ENCODE measurements at places on chromosomes 2 and 18.

- DNase-seq = peak; percentile 67
Measured at GRCh38 chr18:62767321-62767720, 52.0 kb downstream of the PHLPP1 start.

DNA sequence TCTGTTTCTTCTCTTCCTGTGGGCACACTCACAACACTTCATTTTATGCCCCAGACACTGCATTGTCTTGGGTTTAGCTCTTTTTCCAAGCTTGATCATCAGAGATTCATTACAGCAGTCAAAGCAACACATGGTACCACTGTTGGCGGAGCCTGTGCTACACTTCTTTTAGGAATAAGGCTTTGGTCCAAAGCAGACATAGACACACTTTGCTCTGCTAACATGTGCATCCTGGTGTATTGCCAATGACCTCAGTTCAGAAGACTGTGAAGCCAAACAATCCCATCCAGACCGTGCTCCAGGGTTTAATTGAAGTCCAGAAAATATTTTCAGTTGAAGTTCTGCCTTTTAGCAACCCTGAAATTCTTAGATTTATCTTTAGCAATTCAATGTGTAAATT lies 354.6 kb upstream of the RAB12 start:
- DNase-seq = no peak

GRCh38 chr18:58128381-58129374 lies 84.7 kb downstream of the NEDD4L start:
- DNase-seq = no peak

DNA sequence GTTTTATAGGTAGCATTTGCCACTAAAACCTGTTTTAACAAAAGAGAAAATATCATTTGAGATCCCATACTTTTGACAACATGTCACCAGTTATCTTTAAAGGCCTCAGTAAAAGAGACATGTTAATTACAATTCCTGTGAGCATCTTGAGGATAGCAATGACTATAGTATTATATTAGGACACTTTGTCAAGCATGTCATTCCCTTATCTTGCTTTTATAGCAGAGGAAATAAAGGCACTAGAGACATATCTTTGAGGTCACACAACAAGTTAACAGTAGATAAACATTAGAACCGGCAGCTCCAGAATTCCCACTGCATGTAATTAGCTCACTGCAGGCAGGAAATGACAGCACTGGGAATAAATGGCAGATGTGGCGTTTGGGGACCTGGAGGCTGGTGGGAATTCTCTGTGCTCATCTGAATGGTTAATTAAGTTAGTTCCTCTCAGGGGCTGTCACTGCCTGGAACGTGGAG lies 25.9 kb downstream of the LYPD6B start:
- DNase-seq = no peak

GRCh38 chr2:114543236-114543766 lies 100.9 kb downstream of the DPP10 start:
- DNase-seq = peak; percentile 1

- no peak for DNase-seq
Measured at GRCh38 chr2:34215174-34215573, 616.1 kb upstream of the FAM98A start.

DNA sequence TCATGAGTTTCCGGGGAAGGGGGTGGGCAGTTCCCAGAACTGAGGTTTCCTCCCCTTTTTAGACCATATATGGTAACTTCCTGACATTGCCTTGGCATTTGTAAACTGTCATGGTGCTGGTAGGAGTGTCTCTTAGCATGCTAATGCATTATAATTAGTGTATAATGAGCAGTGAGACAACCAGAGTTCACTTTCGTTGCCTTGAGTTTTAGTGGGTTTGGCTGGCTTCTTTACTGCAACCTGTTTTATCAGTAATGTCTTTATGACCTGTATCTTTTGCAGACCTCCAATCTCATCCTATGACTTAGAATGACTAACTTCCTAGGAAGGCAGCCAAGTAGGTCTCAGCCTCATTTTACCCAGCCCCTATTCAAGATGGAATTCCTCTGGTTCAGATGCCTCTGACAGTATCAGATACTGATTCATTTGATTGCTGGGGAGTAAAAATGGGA lies 447.3 kb downstream of the XIRP2 start:
- peak; percentile 48 for DNase-seq

DNA sequence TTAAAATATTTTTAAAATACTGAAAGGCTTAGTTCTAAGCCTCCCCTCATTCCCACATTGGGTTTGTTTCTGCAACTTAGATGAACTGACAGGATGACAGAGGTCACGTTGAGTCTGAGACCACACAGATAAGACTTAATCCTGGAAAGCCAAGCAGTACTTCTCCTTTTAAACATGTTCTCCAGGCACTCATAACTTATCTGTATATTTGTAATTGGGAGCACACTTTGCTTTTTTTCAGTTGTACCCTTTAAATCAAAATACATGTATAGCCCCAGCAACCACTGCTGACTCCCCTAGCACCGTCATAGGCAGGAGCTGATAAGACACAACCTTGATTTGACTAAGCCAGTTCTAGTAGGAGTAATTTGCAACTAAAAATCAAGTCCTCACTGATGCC lies 394.8 kb downstream of the PID1 start:
- no peak for DNase-seq

DNA sequence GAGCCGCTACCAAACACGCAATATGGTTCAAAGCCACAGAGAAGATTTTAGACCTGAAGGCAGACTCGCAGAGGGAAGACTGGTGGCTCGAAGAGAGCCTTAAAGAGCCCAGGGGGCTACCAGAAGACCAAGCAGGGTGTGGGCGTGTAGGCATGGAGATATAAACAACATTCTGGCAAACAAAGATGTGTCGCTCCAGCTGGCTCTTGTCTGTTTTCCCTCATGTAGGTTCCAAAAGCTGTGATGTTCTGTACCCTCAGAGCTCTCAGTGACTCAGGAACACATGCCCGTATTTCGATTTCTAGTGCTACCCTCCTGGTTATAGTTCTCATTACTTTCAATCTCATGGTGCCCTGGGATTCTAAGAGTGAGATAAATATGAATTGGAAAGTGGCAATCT lies 44.5 kb downstream of the DOCK10 start:
- DNase-seq = peak; percentile 47

GRCh38 chr2:136057023-136057801 lies 60.7 kb downstream of the CXCR4 start:
- no peak for DNase-seq

DNA sequence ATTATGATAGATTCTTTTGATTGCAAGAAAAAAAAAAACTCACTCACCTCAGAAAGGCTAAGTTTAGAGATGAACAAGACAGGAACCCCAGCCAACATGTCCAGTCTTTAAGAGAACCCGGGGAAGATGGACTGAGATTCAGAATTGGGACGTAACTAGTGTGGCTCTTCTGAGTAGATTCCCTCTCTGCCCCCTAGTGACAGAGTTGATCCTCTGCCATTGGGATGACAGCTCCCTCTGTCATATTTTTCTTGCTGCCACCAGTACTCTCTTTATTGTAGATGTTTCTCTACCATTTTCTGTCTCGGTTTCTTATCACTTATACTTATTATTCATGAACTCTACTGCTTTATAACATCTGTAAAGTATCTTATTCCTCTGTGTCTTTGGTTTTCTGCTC lies 77.7 kb downstream of the GULP1 start:
- peak; percentile 84 for DNase-seq

DNA sequence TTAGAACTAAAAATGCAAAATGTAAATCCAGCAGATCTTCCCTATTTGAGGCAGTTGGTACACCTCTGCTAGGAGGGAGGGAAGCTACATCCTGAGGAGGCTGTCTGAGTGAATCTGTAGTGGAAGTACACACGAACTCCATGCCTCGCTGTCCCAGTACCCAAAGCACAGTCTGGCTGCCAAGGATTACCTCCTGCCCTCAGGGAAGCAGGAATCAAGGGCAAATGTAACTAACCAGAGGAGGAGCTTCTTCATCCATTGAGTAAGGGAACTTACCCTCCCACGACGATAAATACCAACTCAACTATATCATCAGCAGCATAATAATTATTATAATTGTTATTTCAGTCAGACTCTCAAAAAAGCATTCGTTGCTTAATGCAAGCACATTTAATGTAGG lies 2.1 kb downstream of the DHRS9 start:
- DNase-seq = no peak

GRCh38 chr2:58045580-58046334 lies 849 bp upstream of the VRK2 start:
- DNase-seq = no peak

DNA sequence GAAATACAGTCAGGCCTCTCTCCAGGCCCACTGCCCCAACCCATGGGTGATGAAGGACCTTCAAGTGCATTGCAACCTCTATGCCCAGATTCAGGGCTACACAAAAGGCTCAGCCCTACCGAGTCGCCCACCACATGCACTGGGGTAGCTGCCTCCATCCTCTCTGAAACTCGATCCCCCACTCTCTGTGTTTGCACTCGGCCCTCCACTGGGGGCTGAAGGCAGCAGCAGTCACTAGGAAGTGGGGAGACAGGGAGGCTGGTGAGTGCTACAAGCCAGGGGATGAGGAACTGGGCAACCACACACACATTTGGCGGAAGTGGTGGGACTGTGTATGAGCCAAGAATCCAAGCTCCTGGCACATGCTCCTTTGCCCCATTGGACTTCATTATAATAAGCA lies 94.6 kb downstream of the CERS6 start:
- DNase-seq = no peak

DNA sequence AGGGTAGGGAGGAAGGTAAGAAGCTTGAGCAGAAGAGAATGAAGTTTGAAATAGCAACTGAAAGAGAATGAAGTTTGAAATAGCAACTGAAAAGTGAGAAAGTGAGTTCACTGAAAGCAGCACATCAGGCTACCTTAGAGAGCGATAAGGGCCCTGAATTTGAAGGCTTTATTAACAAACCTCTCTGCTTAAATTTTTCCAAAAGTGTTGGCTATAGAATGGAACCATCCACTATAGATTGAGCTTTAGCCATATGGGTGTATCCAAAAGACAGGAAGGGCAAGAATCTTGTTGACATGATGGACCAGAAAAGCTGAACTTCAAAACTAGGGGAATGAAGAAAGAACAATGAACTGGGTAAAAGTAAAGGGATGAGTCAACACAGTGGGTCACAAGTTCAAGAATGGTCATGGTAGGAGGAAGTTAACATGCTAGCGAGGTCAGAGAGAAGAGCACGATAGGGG lies 122.5 kb downstream of the ASXL3 start:
- DNase-seq = no peak

GRCh38 chr2:100125626-100126025 lies 16.8 kb downstream of the AFF3 start:
- DNase-seq = no peak

DNA sequence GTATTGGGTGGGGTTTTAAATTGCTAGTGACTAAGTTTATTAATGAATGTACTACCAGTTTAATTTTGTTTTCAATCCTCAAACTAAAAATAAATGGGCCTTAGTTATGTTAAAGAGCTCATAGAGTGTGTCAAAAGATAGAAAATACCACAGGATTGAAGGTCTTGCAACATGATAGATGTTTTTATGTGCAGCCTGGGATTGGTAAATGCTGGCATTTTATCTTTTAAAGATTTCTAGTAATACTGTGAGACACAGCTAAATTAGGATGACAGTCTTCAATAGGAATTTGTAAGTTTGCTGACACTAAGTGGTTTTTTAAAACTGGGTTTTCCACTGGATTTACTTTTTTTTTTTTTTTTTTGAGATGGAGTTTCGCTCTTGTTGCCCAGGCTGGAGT lies 122.3 kb downstream of the HAUS1 start:
- peak; percentile 75 for DNase-seq

DNA sequence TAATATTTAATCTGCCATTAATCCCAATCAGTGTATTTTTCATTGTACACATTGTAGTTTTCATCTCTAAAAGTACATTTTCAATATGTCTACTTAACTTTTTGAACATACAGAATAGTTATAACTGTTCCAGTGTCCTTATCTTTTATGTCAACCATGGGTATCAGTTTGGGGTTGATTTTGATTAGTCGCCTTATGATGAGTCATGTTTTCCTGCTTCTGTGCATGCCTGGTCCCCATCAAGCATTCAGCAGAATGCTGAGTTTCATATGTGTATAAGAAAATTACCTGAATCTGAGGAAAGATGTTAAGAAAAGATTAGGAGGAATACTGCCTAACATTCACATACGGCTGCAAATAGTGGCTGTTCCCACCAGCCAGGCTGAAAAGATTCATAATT lies 17.7 kb downstream of the SPDYA start:
- DNase-seq = peak; percentile 21

DNA sequence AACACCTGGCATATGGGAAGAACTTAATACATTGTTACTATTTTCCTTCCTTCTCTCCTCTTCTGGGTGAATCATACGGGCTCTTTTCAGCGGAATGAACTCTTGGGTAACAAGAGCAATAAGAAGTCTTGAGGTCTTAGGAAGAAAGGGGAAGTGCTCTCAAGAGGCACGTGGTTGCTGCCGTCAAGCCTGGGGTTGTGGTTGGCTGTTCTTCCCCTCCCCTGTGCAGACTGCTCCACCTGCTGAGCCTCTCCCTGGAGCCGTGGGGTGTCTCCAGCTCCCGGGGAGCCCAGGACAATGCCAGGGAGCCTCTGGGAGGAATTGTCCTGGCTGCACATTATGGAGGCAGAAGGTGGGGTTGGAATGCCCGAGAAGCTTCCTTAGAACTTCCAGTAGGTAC lies 19.4 kb downstream of the TOGARAM2 start:
- DNase-seq = peak; percentile 89

- DNase-seq = no peak
Measured at GRCh38 chr2:196338440-196338839, 167.1 kb upstream of the STK17B start.

GRCh38 chr2:143725400-143725799 lies 596.2 kb downstream of the ARHGAP15 start:
- no peak for DNase-seq

- DNase-seq = peak; percentile 72
Measured at GRCh38 chr2:67234440-67234839, 162.7 kb upstream of the ETAA1 start.

DNA sequence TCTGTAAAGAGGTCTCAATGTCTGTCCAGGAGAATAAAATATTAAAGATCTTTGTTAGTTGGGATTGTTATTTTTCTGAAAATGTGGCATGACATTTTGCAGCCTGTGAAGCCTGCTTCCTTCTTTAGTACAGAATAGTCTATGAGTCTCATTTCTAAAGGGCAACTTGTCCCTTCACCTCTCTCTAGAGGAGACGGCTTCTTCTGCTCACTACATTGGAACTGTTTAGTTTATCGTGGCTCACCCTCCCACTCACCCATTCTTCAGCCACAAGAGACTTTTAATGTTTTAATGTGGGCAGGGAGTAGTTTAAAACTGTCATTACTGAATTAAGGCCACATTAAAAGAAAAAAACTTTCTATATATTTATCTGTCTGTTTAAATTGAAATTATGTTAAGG lies 161.0 kb downstream of the BARD1 start:
- DNase-seq = no peak

GRCh38 chr2:176935543-176936102 lies 277.0 kb upstream of the HNRNPA3 start:
- no peak for DNase-seq

DNA sequence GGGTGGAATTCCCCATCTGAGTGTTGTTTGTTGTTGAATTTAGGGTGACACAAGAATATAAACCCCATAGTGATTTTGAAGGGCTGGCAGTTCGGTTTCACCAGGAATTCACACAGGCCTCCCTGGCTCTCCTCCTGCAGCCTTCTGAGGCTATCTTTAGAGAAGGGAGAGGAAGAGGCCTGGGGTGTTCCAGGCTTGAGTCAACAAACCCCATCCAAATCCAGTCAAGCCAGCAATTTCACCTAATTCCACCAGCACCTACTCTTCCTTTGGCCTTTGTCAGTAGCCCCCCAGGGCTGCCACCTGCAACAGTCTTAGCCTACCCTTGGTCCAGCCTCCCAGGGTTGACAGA lies 32.0 kb downstream of the MARCHF4 start:
- DNase-seq = no peak

All from choroid plexus epithelial cell (primary cell).